Activated CD4-positive, alpha-beta T cell treated with anti-CD3 and anti-CD28 coated beads, Interleukin-2, amount 50 U/mL, for 24 hours (primary cell): ENCODE measurements at places on chromosomes 5 and 9.

- no peak for DNase-seq
These were observed 86.9 kb downstream of the GNAQ start for GRCh38 chr9:77944556-77945243.

DNA sequence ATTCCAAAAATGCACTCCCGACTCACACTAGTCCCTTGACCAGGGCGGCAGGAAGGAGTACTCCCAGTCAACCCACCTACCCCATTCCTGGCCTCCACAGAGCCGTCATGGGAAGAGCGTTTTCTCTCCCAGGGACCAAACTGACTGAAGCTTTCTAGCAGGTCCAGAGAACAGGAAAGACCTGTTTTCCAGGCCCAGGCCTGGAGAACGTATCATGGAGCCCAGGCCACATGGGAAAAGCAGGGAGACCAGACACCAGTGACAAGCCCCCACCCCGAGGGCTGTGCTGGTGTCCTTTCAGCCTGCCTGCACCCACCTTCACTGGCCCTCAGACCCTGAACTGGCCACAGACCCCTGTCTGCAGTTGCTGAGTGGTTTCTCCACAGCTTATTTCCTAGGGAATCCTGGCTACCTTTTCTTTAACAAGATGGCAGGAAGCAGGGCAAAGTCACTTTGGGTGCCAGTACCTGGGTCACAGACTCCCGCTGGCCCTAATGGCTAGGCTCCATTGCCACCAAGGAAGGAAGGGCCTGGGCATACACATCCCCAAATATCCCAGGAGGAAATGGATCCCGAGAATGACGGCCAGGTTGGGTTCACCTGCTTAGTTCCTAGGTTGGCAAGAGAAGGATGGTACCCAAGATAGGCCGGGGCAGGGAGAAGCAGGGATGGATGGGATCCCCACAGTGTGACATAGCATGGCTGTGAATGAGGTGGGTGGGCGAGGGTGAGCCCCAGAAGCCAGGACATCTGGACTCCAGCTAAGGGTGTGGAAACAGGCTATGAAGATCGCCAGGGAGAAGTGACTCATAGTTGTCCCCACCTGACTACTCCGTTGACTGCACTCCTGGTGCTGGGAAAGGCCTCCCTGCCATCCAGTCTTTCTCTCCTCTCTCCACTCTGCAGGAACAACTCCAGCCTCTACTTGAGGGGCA, 12.2 kb downstream of the CCNI2 start:
- no peak for DNase-seq

- no peak for DNase-seq
These were observed 67.4 kb downstream of the CSNK1G3 start for GRCh38 chr5:123579410-123579809.

- peak; percentile 84 for DNase-seq
These were observed at the start of gene ERCC6L2 for GRCh38 chr9:95875305-95876137. Gene ERCC6L2 (plus strand): TSS chr9:95875691. CDS start chr9:95876039, 348 bp downstream.

GRCh38 chr5:78649211-78649695, 681 bp upstream of the LHFPL2 start:
- no peak for DNase-seq

DNA sequence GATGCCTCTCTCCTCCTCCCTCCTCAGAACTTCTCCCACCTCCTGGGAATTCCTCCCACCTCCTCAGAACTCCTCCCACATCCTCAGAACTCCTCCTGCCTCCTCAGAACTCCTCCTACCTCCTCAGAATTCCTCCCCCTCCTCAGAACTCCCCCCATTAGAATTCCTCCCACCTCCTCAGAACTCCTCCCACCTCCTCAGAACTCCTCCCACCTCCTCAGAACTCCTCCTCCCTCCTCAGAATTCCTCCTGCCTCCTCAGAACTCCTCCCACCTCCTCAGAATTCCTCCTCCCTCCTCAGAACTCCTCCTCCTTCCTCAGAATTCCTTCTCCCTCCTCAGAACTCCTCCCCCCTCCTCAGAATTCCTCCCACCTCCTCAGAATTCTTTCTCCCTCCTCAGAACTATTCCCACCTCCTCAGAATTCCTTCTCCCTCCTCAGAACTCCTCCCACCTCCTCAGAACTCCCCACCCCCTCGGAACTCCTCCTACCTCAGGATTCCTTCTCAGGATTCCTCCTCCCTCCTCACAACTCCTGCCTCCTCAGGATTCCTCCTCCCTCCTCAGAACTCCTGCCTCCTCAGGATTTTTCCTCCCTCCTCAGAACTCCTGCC, 23.9 kb downstream of the SLC46A2 start:
- DNase-seq, result no peak

DNA sequence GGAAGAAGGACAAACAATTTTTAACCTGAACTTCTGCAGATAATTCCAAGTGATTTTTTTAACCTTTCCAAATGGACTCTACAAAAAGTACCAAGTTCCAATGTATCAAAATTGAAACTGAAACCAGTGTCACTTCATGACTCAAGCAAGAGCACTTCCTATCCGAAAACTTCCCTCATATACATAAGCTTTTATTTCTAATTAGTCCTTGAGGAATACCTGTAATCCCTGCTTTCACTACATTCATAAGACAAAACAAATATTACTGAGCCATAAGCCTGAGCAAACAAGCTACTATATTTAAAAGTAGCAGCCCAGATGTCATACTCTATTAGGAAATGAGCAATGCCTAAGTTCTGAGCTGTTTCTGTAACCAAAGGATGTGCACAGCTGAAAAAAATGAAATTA, 224.4 kb downstream of the EBF1 start:
- DNase-seq, result no peak

GRCh38 chr5:78578015-78578414, 70.6 kb downstream of the LHFPL2 start:
- DNase-seq, result no peak

GRCh38 chr5:173917788-173918786, 29.9 kb downstream of the CPEB4 start:
- DNase-seq, result peak; percentile 1

- no peak for DNase-seq
These were observed 113.4 kb downstream of the MVB12B start for GRCh38 chr9:126439883-126440653.

DNA sequence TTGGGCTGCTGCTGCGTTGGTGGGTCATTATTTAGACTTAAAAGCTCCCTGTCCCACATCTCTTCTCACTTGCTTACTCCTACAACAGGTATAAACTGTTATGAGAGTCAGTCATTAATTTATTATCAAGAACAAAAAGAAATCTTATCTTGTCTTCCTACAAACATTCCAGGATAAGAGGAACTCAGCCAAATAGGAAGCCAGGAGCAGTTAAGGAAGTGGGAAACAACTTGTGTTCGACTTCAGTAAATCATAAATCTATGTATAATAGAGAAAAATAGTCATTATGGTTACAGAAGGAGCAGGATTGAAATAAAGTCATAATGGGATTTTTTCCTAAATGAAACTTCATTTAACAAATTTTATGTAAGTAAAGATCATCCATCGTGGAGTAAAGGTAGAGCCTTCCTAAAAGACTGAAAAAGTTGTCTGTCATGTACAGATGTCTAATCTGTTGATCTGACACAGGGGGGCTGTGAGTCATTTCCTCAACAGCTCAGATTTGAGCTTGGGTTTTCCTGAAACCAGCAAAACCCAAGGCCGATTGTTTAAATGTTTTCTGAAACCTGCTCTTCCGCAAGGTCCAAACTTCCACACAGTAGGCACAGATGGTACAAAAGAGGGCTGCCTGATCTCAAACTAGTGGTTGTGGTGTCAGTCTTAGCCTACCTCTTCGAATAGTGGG, 25.3 kb upstream of the LRRTM2 start:
- DNase-seq, result no peak

GRCh38 chr5:116464144-116464708, 110.4 kb downstream of the SEMA6A start:
- DNase-seq, result no peak

DNA sequence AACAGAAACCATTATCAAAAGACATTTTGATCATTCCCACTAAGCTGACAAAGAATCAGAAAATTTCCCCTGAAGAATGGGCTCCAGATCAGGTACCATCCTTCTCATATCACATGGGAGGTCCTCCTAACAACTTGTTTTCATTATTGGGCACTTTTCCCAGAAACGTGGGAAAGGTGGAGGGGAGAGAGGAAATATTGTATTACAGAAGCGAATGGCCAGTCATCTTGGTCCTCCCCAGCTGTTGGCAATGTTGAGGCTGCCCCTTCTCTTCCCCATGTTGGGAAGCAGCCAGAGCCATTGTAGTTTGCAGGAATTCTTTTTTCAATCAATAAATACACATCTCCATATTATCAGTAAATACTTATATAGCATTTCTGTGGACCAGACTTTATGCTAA, 126.2 kb upstream of the ZNF608 start:
- DNase-seq, result no peak

DNA sequence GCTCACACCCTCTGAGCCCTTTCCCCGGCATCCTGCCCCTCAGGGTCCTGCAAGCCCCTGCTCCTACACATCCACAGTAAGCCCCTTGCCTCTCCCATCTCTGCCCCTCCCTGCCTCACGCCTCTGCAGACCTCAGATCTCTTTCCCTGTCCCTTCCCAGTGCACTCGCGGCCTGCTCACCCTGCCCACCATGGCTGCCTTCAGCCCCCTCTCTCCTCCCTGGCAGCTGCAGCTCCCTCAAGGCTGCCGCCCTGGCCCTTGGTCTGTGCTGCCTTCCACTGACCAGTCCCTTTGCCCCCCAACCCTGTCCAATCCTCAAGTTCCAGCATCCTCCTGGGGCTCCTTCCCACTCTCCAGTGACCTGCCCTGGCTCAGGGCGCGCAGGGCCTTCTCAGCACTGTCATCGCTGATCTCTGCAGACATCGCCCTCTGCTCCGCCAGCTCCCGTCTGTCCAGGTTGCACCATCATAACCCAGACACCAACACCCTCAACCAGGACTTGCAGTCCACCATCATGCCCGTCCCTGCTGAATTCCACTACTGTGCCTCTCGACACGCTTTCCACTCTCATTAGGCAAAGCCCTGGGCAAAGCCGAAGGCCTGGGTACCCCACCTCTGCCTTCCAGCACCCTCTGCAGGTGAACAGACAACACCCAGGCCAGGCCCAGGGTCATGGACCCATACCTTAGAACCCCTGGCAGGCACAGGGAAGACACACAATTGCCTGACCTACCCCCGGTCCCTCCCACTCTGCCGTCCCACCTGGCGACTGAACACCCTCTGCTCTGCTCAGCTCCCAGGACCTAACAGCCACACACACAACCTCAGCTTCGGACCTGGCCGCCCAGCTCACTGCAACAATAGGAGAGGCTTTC, 97.8 kb upstream of the RUFY1 start:
- no peak for DNase-seq

GRCh38 chr5:98847054-98847453, 73.6 kb downstream of the RGMB start:
- DNase-seq, result no peak

DNA sequence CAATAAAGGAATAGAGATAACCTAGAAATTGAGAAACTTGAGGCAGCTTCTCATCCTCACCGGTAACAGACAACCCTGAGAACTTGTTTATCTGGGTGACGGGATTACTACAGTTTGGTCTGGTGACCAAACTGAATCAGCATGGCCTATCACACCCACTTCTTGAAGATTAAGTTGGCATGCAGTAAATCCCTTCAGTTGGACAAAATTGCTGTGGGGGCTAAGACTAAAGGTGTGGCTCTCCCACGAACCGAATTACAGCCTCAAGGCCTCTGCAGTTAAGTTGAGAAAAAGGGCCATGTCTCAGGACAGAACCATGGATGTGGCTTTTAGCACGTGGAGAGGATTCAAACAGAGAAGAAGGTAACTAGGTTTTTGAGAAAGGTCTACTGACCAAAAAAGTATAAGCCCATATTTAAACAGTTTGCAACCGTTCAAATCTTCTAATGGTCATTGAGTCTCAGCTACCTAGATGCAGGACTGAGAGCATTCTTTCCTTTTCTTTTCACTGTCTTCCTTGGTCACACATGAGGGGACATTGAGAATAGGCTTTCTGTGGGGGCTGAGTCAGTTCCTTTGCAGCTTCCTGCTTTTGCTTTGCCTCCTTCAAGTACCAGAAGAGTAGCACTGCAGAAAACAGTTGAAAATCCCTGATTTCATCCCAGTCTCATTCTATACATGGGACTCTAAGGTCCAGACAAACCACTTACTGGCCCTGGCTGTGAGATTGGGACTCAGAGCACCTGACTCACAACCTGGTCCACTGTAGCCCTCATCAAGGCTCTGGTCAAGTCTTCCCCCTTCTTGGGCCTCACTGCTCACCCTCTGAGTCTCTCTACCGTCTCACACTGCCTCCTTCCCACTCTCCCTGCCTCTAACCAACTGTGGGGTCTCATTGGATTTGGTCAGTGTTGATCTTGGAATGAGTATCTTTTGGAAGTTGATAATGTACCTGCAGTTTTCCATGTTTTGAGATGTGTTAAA, 30.9 kb downstream of the PDE6A start:
- DNase-seq, result no peak

- no peak for DNase-seq
These were observed 59.4 kb upstream of the NFIB start for GRCh38 chr9:14373336-14373666.

GRCh38 chr9:33455945-33456344, 8.6 kb upstream of the AQP3 start:
- DNase-seq, result no peak

DNA sequence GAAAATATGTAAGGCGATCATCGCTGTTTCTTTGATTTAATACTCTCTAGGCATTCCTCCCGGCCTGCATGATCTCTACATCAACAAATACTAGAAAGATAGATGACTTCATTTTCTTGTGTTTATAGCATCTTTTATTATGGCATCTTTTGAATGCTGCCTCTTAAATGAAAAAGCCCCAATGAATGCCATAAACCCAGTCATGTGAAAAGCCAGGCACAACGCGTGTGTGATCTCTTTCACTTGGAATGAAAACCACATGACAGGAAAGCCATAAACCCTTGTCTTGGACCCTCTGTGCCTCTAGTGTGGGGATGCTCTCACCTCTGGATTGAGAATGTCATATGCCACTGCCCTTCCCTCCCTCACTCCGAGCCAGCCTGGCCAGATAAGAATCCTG, 476.2 kb downstream of the SEMA5A start:
- DNase-seq, result no peak

- DNase-seq, result no peak
These were observed 40.8 kb downstream of the NNT start for GRCh38 chr5:43643750-43644149.

- DNase-seq, result no peak
These were observed 582.7 kb upstream of the DMAC1 start for GRCh38 chr9:8382266-8382665.

- no peak for DNase-seq
These were observed 93.8 kb upstream of the BNC2 start for GRCh38 chr9:16964228-16964627.

- no peak for DNase-seq
These were observed 19.4 kb downstream of the LURAP1L start for GRCh38 chr9:12794101-12794799.

- DNase-seq, result no peak
These were observed 218.2 kb downstream of the SLCO4C1 start for GRCh38 chr5:102077920-102078319.

DNA sequence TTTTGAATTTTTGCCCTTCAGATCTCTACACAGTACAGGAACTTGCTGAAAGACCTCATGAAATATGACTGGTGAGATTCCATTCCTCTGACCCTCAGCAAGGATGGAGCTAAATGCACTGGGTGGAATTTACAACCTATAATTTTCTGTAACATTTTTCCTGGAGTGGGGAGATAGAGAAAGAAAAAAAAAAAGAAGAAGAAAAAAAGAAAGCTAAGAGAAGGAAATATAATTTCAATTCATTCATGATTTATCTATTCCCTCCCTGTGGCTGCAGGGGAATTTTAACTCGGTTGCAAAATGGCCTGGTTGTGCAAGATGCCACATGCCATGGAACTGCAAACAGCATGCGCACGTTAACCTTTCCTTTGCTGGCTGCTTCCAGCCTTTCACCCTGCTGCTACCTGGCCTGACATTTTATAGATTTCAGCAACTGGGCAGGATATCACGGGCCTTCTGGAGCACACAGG, 155.4 kb downstream of the FSTL4 start:
- no peak for DNase-seq

GRCh38 chr9:91781906-91782305, 168.1 kb downstream of the ROR2 start:
- no peak for DNase-seq
